ENCODE measurements at places on chromosomes 4 and X. TPM values are rescaled to one million over a fixed set of nuclear protein-coding genes. Genes with fewer than 3 reads are reported as not detected.

- DNase-seq, result no peak
These were observed 2252.9 kb upstream of the AGA start for GRCh38 chr4:179695175-179695574.

Gene SORCS2
- total RNA-seq, result under 0.01 TPM

GRCh38 chrX:30282527-30282926 is 26.7 kb downstream of the NR0B1 start:
- no peak for DNase-seq

- DNase-seq, result peak; percentile 43
These were observed 46.6 kb downstream of the CD40LG start for GRCh38 chrX:136694431-136695087.

DNA sequence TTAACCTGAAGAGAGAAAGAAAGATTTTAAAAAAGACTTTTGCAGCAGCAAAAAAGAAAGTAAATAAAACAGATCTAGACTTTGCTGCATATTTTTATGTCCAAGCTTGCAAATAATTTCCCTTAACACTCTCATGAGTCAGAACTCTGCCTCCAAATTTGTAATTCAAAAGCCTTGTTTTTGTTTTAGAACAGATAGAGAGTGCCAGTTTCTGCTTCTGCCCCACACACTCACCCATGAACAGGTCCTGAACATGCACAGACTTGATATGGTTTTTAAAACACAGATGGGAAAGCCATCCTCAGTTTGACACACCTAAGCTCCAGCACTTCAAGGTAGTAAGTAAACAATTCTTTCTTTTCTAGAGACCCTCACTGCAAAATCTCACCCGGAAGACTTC is 39.7 kb upstream of the VCX3B start:
- DNase-seq, result no peak

DNA sequence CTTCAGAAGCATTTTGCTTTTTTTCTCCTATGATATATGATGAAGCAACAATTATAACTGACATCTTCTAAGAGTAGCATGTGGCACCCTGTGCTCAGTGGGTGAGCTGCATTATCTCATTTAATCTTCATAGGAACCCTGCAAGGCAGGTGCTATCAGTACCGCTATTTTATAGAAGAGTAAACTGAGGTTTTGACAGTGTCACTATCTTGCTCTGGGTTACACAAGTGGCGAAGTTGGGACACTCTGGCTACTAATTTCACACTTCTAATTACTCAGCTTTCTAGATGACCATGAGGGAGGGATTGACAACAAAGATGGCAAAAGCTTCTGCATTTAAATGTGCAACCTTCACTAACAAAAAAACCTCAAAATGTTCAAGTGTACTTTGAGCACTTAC is 76.9 kb upstream of the CAMK2D start:
- DNase-seq, result no peak

Gene STPG2
- total RNA-seq, result 0.54 TPM

DNA sequence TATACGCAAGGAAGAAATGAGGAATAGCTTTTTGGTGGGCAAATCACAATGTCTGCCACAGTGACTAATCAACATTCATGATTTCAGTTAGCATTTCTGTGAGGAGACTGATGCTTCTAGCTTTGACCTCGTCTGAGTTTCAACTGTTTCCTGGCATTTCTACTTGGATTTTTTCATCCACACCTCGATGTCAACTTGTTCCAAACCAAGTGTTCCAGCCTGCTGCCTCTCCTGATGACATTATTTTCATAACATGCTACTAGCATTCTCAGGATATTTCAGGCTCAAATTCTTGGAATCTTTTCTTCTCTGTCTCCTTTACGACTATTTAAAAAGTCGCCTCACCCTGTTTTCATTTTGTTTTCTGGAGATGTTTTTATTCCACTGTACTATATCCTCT is 90.3 kb upstream of the TEX13D start:
- no peak for DNase-seq

DNA sequence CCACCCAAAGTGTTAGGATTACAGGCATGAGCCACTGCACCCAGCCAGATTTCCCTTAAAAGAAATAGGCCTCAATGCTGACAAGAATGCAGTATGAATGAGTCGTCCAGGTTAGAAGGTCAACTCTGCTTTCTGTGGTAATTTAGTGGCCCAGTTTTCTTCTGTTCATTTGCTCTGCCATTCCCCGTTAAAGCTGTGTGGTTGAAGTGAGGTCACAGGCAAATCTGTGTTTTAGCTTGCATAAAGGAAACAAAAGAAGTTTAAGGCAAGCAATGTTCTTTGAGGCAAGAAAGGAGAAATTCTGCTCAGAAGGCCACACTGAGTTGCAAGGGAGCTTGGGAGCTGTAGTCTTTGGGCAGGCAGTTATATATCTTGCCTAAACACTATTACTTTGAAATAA is 176.8 kb downstream of the LARP7 start:
- DNase-seq, result no peak

Gene SLC10A6
- total RNA-seq, result under 0.01 TPM

- no peak for DNase-seq
These were observed 218.6 kb upstream of the GK2 start for GRCh38 chr4:79626611-79627010.

Gene HSFX3
- not detected for total RNA-seq

Data from hematopoietic multipotent progenitor cell (in vitro differentiated cells).